ENCODE measurements at places on chromosomes 12 and 14.

GRCh38 chr12:50745861-50746260 lies 18.0 kb upstream of the ATF1 start:
- no peak for DNase-seq

GRCh38 chr12:75822416-75822815 lies 209.2 kb downstream of the PHLDA1 start:
- no peak for DNase-seq

DNA sequence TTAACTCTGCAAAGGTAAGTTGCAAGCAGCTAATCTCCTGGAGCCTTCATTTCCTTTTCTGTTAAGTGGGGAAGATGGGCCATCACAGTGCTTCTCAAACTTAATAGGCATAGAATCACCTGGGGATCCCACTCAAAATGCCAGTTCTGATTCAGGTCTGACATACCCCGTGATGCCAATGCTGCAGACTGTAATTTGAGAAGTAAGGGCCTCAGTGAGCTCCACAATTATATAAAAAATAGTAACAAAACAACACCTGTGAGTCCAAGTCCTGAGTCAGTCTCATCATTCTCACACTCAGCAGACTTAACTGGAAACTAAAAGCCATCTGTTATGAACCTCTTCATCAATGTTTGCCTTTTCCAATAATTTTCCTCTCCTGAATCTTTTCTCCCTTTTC lies 10.8 kb upstream of the PSMA6 start:
- DNase-seq = no peak

DNA sequence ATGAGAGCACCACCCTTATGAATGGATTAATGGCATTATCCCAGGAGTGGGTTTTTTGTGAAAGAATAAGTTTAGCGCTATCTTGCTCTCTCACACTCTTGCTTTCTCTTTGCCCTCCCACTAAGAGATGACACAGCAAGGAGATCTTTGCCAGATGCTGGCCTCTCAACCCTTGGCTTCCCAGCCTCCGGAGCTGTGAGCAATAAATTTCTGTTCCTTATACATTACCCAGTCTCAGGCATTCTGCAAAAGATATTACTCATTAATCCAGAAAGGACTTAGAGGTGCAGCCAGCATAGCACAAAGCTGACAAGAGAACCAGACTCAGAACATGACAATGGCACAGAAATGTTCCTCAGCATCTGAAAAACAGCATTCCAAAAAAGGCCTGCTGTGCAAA lies 190.6 kb downstream of the ITPR2 start:
- no peak for DNase-seq

- DNase-seq = no peak
These were observed 63.7 kb upstream of the ZFP36L1 start for GRCh38 chr14:68856572-68856971.

DNA sequence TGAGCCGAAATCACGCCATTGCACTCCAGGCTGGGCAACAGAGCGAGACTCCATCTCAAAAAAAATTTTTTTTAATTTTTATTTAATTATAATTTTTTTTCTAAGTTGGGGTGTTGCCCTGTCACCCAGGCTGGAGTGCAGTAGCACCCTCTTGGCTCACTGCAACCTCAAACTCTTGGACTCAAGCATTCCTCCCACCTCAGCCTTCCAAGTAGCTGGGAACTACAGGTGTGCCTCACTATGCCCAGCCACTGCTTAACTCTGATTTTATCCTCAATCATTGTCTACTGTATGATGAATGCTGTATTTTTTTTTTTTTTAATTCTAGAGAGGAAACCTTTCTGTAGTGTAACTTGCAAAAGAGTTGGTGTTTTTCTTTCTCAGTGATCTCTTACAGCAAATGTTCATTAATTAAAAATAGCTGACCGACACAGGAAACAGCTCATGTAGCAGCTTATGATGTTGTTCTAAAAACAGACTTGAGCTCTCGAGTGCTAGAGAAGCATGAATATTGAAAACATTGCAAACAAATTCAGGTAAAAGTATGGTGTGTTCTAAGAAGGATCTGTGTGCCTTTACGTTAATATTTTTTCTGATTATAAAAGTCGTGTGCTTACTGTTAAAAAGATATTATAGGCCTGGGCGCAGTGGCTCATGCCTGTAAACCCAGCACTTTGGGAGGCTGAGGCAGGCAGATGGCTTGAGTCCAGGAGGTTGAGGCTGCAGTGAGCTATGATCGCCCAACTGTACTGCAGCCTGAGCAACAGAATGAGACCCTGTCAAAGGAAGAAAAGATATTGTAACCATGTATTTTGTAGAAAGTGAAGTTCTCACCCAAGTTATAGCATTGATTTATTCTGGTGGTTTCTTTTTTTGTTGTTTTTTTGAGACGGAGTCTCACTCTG lies 68.9 kb downstream of the FGD4 start:
- no peak for DNase-seq

- DNase-seq = no peak
These were observed 21.7 kb upstream of the LRTM2 start for GRCh38 chr12:1798641-1799020.

- DNase-seq = no peak
These were observed 4.2 kb upstream of the AMN1 start for GRCh38 chr12:31732926-31733548.

- DNase-seq = no peak
These were observed 25.3 kb upstream of the ESRRB start for GRCh38 chr14:76350671-76351070.

DNA sequence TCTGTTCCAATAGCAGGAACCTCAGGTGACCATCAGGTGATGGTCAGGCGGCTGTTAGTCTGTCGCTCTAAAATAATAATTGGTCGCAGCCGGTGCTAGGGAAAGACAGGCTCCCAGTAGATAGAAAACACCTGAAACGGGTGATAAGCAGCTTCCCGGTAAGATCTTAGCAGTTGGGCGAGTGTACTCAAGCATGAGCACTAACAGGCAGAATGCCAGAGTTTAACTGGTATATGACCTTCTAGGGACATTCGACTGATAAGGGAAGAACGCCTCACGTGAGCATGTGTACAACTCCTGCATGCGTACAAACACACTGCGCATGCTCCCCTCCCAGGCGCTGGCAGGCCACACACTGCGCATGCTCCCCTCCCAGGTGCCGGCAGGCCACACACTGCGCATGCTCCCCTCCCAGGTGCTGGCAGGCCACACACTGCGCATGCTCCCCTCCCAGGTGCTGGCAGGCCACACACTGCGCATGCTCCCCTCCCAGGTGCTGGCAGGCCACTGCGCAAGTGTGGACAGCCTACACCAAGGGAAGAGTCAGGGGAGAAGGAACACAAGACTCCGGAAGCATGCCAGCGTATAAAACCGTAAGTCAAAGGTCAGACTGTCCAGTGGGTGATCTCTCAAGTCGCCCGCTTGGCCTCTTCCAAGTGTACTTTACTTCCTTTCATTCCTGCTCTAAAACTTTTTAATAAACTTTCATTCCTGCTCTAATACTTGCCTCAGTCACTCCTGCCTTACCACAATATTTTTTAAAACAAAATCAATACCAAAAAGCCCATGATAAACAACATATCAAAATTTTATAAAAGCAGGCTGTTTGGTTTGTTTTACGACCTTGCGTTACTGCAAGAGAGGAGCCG lies 24.5 kb downstream of the GPRC5D start:
- DNase-seq = no peak

- no peak for DNase-seq
These were observed 52.3 kb downstream of the ATG14 start for GRCh38 chr14:55359307-55359706.

DNA sequence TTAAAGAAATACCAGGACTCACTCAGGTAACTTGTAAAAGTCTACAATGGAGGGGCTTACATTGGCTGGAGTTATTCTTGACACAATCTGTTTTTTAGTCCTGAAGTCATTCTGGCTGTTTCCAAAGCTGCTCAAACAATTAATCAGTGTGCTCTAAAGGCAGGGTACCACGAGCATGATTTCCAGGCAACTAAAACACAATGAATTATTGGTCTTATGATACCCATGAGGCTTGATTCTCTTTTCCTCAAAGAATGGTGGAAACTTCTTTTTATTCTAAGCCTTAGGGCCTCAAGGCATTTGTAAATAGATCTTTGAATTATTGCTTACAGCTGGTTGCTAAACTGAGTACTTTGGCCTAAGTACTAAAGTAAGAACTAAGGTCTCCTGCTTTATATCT lies 199.8 kb upstream of the PDZRN4 start:
- DNase-seq = no peak

DNA sequence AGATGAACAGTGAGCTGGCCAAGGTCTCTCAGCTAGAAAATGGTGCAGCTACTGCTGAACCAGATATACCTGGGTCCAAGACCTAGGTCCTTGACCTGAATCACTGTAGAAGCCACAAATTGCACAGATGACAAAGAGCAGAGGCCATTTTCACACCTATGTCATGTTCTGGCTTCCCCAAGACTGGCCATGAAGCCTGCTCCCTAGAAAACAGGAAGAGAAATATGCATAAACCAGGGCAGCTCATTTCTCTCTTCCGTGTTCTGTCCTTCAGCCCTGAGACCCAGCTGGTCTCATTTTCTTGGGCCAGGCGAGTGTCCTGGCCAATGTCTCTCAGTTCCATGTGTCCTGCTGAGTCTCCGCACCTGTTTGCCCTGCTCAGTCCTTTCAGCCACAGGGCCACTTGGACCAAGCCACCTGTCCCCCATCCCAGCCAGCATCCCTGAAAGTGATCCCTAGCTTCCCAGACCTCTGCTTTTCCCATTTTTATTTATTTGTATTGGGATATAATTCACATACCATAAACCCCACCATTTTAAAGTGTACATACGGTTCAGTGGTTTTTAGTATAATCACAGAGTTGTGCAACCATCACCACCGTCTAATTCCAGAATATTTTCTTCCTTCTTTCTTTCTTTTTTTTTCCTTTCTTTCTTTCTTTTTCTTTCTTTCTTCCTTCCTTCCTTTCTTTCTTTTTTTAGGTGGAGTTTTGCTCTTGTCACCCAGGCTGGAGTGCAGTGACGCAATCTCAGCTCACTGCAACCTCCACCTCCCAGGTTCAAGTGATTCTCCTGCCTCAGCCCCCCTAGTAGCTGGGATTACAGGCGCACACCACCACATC lies 27.0 kb downstream of the P2RX7 start:
- no peak for DNase-seq

DNA sequence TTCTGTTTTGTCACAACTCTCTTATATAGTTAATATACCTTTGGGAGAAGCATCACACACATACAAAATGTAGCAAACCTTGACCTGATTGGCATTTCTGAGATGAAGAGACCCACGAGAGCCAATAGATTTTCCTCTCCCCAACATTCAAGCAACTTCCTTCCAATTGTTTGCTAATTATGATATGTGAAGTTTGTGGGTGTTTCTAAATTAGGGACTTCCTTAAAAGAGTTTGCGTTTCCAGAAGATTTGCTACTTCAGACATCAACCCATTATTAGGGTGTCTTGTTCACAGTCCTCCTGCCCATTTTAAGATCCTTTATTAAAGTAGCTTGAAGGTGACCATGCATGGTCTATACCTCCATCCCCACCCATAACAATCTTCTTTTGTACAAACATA lies 9.4 kb downstream of the AICDA start:
- no peak for DNase-seq

DNA sequence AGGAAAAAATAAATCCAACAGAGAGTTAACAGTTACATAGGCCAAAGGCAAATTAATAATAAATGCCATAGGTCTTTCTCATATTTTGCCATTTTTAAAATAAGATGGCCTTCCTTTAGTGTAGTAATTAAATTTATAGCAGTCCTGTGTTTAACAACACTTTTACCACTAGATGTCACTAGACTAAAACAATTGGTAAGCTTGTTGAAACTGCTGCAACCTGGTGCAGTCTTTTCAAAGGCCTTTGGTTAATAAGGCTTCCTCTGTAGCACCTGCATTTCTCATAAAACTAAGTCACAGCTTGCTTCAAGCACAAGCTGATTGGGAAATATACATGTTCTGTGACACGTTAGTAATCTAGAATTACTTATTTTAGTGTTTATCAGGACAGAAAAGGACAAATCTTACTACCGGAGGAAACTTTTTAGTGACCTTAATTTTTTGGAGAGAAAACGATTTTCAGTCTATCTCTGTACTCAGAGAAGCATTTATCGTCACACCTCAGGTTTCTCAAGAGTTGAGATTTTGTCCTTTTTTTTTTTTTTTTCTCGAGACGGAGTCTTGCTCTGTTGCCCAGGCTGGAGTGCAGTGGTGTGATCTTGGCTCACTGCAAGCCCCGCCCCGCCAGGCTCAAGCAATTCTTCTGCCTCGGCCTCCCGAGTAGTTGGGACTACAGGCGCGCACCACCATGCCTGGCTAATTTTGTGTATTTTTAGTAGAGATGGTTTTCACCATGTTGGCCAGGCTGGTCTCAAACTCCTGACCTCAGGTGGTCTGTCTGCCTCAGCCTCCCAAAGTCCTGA lies 20.0 kb downstream of the BORCS5 start:
- DNase-seq = no peak

GRCh38 chr14:89973234-89973823 lies 17.6 kb downstream of the TDP1 start:
- no peak for DNase-seq

- DNase-seq = no peak
These were observed 41.2 kb downstream of the PHLDA1 start for GRCh38 chr12:75990189-75990912.

GRCh38 chr12:34598851-34599529 lies 576.7 kb downstream of the ALG10 start:
- DNase-seq = no peak

GRCh38 chr14:36167431-36167830 lies 9.1 kb downstream of the PTCSC3 start:
- DNase-seq = no peak

GRCh38 chr14:103288076-103288766 lies 45.8 kb upstream of the EIF5 start:
- no peak for DNase-seq

- no peak for DNase-seq
These were observed 2.4 kb downstream of the TIGAR start for GRCh38 chr12:4323396-4323795.

DNA sequence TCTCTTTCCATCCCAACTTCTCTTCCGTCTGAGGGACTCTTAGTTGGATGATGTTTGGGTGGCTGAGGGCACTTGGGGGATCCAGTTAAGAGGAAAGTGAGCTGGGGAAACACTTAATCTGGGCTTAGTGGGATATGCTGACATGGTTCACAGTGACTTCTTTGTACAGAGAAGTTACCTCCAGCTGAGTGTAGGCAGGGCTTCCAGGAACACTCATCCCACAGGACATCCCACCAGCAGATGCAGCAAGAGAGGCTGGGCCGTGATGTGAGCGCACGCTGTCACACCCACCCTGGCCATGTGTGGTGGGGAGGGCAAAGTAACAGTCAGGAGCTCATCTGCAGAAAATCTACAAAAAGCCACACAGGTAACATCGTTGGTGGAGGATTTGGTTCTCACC lies 832 bp upstream of the CACNA2D4 start:
- DNase-seq = no peak

DNA sequence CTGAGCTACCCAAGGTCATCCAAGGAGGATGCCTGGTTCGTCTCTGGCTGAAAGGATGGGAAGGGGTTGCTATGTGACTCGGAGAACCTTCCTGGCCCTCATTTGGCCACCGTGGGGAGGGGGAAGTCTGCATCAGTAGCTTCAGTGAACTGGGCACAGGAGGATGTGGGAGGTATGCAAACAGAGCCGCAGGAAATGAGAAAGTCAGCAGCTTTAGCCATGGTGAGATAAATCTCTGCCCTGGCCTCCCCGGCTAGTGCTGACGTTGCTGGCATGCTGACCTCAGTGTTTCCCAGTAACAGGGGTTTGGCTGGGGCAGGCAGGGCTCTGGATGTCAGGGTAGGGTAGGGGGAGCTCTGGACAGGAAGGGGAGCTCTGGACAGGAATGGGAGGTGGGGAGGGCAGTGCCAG lies 2.3 kb upstream of the CEBPE start:
- no peak for DNase-seq

GRCh38 chr14:32808644-32809043 lies 130.0 kb upstream of the NPAS3 start:
- no peak for DNase-seq

GRCh38 chr14:100294213-100294962 lies 11.9 kb downstream of the SLC25A29 start:
- DNase-seq = no peak
